ENCODE measurements at places on chromosomes 2 and 18. TPM values are rescaled to one million over a fixed set of nuclear protein-coding genes. Genes with fewer than 3 reads are reported as not detected.

- DNase-seq: no peak
Measured at GRCh38 chr18:9249254-9249653, 85.3 kb upstream of the TWSG1 start.

DNA sequence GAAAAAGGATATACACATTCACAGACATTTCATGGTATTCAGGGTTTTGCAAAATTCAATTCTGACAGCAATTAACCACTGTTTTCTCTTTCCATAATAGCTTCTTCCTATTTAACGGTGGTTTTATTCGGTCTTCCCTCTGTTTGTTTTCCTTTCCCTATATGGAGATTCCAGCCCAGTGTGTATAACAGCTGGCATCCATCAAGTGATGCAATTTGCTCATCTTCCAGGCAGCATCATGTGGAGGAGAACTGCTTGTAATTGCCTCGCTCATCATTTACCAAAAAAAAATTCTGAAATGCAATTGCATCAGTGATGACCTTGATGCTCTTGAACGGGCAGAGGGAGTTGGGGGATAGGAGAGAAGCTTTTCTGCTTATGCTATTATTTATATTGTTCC is 165.9 kb upstream of the PGAP1 start:
- DNase-seq: no peak

GRCh38 chr2:16386031-16386430 is 279.6 kb downstream of the CYRIA start:
- no peak for DNase-seq

GRCh38 chr2:197931661-197932312 is 127.4 kb downstream of the PLCL1 start:
- no peak for DNase-seq

GRCh38 chr2:217063238-217063755 is 203.4 kb upstream of the TNP1 start:
- DNase-seq: no peak

GRCh38 chr18:7038330-7038851 is 79.2 kb downstream of the LAMA1 start:
- peak; percentile 80 for DNase-seq

DNA sequence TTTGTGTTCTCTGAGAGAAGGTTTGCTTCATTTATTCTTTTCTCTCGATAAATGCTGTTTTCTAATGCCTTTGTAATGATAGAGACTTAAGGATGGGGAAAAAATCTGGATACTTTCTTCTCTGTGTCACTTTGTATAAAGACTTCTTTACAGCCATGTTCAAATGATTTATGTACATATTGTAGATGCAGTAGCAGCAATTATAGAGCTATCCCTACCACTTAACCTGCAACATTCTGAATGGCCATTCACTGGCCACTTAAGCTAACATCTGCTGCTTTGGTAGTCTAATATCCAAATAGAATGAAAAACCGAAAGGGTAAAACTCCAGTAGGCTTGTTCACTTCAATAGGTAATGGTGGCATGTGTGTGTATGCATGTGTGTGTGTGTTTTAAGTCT is 97.8 kb downstream of the CSRNP3 start:
- no peak for DNase-seq

GRCh38 chr2:33476131-33476792 is at the start of gene RASGRP3:
RASGRP3 (plus strand) TSS chr2:33476649; CDS start chr2:33515137, 38,488 bp downstream.
- peak; percentile 45 for DNase-seq

- no peak for DNase-seq
Measured at GRCh38 chr18:79662439-79662838, 17.2 kb upstream of the CTDP1 start.

DNA sequence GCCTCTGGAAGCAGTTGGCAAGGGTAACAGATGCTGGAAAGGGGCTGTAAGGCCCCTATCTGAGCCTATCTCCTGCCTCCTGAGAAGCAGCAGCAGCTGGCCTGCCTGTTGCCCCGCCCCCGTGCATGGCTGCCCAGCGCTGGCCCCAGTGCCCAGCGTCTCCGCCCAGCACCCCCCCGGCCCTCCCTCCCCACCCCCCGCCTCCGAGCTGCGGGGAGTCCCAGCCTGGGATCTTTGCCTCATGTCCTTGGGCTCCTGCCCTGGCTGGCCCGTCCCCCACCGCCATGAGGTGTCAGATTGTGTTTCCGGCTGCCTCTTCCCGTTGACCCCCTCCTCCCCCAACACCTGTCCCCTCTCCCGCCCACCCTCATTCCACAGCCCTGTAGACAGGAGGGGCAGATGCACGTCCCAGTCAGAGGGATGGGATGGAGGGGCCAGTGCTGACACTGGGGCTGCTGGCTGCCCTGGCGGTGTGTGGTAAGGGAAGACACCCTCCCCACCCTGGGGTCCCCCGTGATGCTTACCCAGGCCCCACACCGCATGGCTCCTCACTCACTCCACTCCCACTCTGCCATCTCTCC is at the start of gene CHRND:
Gene CHRND (plus strand): TSS at position 370 of the 581 bp plus-strand sequence. CDS start 56 bp downstream, at position 426.
- DNase-seq: no peak

DNA sequence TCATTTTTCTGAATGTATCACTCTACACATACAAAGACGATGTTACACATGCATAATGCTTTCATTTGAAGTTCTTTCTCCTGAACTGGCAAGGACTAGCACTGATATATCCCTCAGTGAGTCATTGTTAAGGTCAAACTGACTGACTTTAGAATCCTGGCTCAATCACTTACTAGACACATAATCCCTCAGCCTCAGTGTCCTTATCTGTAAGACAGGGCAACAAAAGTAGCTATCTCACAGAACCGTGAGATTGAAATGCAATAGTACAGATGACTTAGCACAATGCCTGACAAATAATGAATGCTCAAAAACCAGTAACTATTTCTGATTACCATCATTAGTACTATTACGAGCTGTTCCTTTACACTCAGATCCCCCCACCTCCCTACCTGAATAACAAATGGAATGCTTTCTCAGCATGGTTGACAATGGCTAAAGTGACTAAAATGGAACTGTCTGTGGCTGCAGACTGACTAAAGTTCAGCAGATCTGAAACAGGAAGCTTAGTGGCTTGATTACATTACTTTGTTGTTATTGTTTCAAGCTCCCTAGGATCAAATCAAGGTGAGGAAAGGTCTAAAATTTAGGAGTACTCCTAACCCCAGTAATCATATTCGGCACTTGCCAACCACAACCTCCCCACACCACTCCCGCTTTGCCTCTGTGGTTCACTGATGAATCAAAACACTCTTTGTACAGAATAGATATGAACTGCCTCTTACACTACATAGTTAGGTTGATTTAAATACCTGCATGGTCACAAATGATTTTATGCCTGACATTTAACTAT is 35.8 kb upstream of the CACNB4 start:
- no peak for DNase-seq

DNA sequence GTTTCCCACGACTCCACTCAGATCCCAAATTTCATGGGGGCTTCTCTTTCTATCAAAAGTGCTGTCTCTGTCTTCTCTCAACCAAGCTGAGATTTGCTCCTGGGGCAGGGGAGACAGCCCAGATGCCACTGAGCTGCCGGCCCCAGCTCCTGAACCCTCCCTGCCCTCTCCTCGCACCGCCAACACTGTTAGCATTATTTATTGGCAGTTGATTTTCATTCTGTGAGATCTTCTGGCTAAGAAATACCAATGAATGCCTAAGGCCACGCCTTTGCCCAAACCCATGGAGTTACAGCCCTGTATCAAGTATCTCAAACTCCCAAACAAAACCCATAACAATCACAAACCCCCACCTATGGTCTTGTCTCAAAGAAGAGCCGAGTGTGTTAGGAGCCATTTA is 153.0 kb upstream of the TWIST2 start:
- no peak for DNase-seq

GRCh38 chr18:44957025-44957424 is 276.3 kb downstream of the SETBP1 start:
- no peak for DNase-seq

DNA sequence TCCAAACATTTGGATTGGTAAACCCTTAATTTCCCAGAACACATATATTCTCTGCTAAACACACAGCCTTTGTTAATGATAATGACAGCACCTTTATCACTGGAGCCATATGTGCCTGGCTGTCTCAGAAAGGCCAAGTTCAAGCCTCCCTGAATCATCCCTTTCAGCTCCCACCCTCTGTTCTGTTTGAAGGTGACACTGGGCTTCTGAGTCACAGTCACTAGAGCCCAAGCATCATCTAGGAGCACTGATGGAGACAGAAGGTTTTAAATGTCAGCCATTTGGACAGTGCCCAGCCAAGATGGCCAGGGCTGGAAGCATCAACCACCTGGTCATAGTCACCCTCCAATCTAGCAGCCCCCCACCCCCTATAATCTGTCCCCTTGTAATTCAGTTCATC is 80.6 kb downstream of the NRP2 start:
- DNase-seq: no peak

- DNase-seq: no peak
Measured at GRCh38 chr2:9030841-9031240, 27.4 kb upstream of the MBOAT2 start.

- no peak for DNase-seq
Measured at GRCh38 chr18:50055488-50055887, 139.5 kb downstream of the MYO5B start.

DNA sequence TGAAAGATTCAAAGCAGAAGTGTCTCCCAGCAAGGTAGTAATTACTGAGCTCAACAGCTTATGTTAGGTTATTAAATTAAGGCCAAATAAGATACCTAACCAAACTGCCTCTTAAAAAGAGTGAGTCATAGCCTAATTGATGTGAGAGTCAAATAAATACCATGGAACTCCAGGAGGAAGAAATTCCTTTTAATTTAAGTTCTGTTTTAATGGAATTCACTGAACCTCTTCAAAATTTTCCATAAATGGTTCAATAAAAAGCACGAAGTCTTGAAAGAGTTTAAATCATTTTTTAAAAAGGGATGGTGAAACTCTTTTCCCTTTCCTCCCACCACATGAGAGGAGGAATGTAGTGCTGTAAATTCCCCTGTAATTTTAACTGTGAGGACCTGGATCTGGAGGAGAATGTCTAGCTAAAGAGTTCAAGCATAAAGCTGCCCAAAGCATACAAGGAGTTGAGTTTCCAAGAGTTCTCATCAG is 180.8 kb upstream of the MMADHC start:
- DNase-seq: no peak

DNA sequence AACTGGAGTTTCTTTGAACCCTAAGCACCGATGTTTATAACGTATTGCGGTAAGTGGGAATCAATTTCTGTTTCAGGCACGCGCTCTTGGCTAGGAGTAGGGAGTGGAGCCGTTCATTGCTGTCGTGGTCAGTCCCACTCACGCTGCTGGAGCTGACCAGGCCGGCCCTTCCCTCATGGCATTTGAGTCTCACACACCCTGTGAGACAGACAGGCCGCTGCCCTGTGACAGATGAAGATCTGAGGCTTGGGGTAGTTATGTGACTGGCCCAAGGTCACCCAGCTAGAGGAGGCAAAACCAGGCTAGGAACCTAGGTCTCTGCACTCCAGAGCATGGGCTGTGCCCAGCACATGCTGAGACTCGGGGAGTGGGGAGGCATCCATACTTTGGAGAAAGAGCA is 2.9 kb upstream of the CIDEA start:
- DNase-seq: no peak

DNA sequence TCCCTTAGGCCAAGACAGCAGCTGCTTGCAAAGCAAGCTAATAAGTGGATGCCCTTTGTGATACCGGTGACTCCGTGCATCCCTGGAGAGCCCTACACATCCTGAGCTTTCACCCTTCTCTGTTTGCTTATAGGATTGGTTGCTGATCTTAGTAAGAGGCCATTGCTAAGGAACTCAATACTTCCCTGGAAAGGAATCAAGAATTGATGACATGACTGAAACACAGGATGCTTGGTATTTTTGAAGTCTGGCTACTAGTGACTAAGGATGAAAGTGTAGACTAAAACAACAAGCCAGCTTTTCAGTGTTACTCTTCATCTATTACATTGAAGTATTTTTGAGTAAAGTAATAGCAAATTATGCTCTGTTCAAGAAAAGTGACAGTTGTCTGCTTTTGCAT is 123.0 kb upstream of the SERPINE2 start:
- DNase-seq: no peak

DNA sequence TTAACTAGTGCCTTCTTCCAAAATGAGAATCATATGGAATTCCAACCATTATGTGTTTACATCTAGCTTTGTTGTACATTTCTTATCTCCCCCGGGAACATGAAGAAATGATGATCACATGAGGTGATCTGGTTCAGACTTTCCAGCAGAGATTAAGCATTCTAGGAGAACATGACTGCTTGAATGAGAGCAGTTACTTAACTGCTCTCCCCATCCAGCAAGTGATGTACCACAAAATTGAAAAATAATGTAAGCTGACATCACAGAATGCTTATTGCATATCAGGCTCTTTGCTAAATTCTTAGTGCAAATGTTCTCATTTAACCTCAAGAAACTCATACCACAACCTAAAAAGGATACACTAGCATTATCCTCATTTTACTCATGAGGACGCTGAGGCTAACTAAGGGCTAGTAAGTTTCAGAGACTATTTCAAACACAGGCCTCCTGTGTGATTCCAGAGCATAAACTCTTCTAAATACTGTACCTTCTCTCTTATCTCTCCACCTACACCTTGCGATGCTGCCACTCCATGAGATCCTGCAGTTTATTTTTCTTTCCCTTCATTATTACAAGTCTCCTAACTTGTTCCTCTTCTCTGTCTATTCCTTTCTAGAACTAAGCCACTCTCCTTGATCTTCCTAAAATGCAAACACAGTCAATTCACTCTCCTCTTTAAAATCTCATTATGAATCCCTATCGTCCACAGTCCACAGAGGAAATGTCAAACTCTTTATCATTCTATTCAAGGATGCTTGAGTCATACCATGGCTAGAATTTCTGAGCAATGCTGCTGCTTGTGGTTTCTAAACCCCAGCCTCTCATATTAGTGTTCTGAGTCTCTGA is 1224.8 kb upstream of the ZEB2 start:
- DNase-seq: no peak

Gene LRRC30
- not detected for total RNA-seq

Gene FTCDNL1
- total RNA-seq: 2.0 TPM

Gene SCYGR5
- total RNA-seq: not detected

Gene SERPINB7
- total RNA-seq: not detected

Gene ASB1
- total RNA-seq: 49.4 TPM

Gene CCL20
- total RNA-seq: not detected

Gene HOXD4
- total RNA-seq: not detected

Gene GALNT5
- total RNA-seq: 0.17 TPM

Gene LIPG
- total RNA-seq: 6.1 TPM

Gene EFHD1
- 2.8 TPM for total RNA-seq

Gene CRIM1
- total RNA-seq: 27.0 TPM

Gene GATA6
- total RNA-seq: not detected

Gene PLEKHH2
- 2.5 TPM for total RNA-seq

Gene SULT1C3
- not detected for total RNA-seq

Data from H9 (cell line).